ENCODE measurements at places on chromosomes 4 and X.
A peak's percentile ranks its signal among the peaks of the same experiment; 100 is the strongest.

- DNase-seq, result no peak
Observed at GRCh38 chrX:54484666-54485065, 11.4 kb downstream of the FGD1 start.

GRCh38 chrX:104370089-104370488 lies 115.4 kb upstream of the ESX1 start:
- no peak for DNase-seq

DNA sequence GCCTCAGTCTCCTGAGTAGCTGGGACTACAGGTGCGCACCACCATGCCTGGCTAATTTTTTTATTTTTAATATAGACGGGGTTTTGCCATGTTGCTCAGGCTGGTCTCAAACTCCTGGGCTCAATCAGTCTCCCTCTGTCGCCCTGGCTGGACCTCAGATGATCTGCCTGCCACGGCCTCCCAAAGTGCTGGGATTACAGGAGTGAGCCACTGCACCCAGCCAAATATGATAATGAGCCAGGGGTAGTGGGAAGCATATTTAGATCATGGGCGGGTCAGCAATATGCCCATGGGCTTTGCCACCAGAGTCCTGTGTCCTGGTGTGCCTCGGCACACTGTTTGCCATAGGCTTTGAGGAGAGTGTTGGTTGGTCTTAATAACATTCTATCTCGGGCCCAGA lies 71.8 kb downstream of the FAM193A start:
- DNase-seq, result no peak

DNA sequence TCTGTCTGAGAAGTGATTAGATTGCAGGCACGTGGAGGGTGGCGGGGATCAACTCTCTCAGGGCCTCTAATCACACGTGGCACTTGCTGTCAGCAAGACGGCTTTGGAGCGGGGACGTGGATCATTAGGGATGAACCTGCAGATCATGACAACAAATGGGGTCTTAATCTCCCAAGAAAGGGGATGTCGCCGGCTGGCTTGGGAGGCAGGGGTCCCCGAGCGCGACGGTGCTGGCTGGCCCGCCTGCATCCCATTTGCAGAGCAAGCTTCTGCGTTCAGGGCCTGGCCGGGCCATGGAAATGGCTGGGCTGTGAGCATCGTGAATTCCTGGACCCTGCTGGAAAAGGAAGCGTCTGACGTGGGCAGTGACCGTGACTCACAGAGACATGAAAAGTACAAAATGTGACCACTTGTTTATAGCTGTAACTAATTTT lies 85.1 kb upstream of the SHOX start:
- no peak for DNase-seq

GRCh38 chr4:155906554-155907247 lies 3.2 kb downstream of the TDO2 start:
- no peak for DNase-seq

- DNase-seq, result no peak
Observed at GRCh38 chr4:186740822-186741221, 17.2 kb upstream of the FAT1 start.

DNA sequence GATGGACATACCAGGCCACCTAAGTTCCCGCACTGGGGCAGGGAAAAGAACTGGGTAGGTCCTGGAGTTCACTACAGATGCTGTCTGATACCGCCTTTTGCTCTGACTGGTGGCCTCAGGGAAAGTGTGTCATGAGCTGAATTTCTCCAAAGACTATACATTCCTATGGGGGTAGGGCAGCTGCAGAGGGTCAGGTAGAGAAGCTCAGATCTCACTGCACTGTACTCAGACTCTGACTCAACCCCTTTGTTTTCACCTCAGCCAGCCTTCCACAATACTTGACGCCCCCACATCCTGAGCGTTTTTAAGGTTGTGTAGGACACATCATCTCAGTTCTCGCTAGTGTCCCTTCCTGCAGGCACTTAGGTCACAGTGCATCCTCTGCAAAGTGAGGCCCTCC lies 7.8 kb downstream of the GATB start:
- no peak for DNase-seq

DNA sequence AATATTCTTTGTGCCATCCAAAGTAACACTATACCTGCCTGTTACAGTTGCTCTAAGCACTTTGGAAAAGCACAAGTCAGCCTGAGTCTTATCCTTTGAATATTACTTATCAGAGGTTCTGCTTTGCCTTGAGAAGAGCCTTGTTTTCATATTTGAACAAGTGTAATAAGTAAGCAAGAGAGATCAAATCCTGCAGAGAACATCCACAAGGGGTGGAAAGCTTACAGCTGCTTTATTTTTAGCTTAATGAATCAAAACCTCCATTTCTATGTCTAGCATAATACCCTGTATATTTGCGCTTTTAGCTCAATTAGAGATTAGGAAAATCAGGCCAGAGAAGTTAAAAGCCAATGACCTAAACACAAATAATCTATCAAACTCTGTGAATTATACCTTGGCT lies 139.8 kb downstream of the CDS1 start:
- DNase-seq, result no peak

GRCh38 chr4:8085491-8086117 lies 73.0 kb downstream of the ABLIM2 start:
- DNase-seq, result no peak

DNA sequence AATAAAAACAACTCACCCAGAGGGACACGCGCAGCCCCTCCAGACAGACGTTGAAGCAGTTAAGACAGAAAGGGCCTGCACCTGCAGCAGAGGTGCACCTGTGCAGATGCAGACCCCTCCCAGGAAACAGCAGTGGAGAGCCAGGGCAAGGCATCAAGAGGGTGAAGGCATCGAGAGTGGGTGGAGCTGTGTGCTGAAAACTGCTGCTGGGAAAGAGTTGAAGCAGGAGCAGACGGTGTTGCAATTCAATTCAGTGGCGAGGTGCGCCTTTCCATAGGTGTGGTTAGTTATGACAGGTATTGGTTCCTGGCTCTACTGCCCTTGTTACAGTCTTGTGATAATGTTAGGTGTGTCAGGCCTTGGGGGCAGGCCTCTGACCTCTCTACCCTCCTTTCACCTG lies 16.7 kb downstream of the LETM1 start:
- DNase-seq, result no peak

GRCh38 chr4:147102596-147102995 lies 156.9 kb upstream of the TTC29 start:
- no peak for DNase-seq

- no peak for DNase-seq
Observed at GRCh38 chr4:48243887-48244286, 25.8 kb downstream of the TEC start.

DNA sequence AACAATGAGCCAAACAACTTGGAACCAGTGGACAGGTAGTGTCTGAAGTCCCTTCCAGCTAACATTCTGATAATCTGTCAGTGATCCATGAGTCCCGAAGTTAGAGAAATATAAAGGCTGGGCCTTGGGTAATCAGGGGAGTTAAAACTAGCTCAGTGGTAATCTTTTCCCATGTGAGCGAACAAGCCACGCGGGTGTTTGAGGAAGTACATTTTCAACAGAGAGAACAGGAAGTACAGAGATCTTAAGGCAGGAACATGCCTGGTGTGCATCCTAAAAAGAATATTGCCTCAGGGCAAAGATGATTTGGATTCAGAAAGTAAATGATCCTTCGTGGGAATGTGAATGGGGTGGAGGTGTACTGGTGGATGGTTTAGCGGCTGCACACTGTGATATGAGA lies 42.9 kb downstream of the FNIP2 start:
- no peak for DNase-seq

DNA sequence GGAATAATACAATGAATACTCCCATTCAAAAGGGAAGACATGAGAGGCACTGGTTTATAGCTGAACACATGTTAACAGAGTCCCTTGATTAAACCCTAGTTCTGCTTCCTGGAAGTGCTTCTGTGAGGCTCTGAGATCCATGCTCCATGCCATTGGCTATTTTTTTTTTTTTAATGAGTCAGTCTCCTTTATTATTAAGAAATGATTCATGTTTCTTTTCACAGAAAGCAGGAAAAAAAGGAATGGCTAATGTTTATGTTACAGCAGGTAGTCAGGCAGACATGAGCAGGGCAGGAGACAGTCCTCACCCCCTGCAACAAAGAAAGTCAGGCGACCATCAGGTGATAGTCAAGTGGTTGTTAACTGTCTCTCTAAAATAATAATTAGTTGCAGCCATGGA lies 598.7 kb downstream of the EPHA5 start:
- no peak for DNase-seq

DNA sequence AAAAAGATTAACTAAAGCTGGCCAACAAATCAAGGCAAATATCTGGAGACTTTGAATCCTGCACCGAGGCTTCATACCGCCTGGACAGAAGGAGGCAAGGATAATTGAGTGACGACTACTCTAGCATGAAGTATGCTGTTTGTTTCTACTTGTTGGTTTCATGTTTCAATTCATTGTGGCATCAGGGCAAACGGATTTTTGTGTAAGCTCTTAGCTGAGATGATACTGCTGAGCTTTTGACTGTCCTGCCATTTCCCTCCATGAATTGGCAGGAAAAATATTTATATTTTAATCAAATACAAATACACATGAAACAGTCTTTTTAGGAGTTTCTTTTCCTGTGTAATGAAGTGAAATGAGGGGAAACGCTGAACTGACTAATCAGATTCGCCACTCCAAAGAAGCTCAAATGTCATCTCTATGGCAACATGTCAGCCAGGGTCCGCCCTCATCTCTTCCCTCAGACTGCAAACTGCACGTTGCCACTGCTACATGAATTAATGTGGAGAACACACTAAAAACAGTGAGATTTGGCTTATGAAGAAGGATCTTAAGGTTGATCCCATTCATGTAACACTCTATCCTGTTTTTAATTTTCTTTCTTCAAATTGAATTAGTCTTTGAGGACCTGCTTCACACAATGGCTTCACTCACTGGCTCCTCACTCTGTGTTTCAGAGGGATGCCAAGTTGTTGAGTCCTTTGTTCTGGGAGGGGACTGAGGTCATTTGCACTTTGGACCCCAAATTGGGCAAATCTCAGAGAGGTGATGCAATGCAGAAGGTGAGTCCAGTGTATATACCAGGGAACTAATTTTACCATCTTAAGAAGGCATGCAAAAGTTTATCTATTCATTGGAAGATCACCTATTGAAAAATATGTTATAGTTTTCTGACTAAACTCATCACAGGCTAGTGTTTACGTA lies 149.6 kb upstream of the MID1 start:
- DNase-seq, result no peak

DNA sequence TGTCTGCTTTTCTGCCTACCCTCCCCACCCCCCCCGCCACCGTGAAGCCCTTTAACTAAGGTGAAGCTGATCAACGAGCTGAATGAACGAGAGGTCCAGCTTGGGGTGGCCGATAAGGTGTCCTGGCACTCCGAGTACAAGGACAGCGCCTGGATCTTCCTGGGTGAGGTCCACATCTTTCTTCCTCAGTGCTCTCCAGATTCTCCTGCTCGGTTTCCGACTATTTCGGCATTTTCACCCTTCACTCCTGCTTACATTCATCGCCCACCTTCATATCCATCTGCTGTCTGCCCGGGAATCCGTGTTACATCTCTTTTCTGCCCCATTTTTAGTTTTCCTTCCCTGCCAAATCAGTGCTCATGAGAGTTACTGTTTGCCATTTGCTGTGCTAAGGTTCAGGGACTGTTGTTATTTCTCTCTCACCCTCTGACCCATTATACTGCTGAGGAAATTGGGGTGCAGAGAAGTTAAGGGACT lies 459 bp downstream of the RBMX2 start:
- DNase-seq, result no peak

DNA sequence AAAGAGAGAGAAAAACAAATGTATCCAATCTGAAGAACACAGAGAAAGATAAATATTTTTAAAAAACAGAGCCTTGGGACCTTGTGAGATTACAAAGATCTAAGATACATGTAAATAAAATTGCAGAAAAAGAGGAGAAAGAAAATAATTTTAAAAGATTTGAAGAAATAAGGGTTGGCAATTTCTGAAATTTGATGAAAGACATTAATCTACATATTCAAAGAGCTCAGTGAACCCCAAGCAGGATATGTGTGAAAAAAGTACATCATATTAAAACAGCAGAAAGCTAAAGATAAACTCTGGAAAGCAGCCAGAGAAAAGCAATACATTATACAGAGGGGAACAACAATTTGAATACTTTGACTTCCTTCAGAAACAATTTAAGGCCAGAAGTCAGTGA lies 244.7 kb downstream of the ENOX2 start:
- no peak for DNase-seq

DNA sequence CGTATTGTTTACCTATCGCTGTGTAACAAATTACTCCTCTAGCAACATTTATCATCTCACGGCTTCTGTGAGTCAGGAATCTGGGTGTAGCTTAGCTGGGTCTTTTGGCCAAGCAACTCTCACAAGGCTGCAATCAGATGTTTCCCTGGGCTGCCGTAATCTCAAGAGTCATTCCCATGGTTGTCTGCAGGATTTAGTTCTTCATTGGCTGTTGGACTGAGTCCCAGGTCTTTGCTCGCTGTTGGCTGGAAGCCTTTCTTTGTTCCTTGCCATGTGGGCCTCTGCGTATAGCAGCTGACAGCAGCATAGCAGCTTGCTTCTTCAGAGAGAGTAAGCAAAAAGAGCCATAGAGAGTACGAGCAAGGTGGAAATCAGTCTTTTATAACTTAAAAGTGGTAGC lies 16.8 kb downstream of the POLR2B start:
- no peak for DNase-seq

DNA sequence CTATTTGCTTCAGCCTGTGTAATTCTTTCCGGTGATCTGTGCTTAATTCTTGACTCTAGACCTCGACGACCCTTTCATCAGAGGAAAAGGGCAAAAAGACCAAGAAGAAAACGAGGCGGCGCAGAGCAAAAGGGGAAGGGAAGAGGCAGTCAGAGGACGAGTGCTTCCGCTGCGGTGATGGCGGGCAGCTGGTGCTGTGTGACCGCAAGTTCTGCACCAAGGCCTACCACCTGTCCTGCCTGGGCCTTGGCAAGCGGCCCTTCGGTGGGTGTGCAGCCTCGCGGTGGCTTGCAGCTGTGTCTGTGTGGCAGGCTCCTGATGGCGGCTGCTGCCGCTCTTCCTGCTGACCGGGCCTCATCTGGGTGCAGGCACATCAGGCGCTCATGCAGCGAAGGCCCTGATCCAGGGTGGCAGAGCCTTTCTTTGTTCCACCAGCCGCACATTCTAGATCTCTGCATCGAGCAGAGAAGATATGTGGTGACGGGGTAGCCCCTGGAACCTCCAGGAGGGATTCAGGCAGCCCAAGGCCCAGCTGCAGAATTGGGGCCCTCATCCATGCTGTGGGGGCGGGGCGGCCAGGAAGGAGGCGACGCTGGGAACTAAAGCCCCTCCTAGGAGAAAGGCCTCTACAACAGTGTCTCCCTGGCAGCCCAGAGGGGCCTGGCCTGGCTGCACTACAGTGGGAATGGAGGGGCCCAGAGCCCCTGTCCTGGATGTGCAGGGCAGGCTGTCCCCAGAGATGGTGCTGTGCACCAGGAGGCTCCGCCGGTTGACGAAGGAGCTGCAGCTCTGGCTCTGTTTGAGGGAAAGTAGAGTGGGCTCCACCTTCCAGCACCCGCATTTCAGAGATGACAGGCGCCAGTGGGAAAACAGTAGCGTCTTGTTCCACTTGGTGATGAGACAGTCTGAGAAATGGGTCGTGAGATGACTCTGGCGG lies 32.1 kb downstream of the NELFA start:
- no peak for DNase-seq

- DNase-seq, result peak; percentile 86
Observed at GRCh38 chrX:153971450-153972367, at the start of gene HCFC1. Gene HCFC1, minus strand, starts transcription at chrX:153971818. Its CDS starts 978 bp downstream, at chrX:153970840.

Measured in stimulated activated CD8-positive, alpha-beta memory T cell treated with anti-CD3 and anti-CD28 coated beads, Interleukin-7, amount 100 ng/mL, for 1 hour (primary cell).